NCI-H1694 treated with DMSO at 0.1 percent for 48 hours (cell line): ENCODE measurements at places on chromosomes 1 and 21.

DNA sequence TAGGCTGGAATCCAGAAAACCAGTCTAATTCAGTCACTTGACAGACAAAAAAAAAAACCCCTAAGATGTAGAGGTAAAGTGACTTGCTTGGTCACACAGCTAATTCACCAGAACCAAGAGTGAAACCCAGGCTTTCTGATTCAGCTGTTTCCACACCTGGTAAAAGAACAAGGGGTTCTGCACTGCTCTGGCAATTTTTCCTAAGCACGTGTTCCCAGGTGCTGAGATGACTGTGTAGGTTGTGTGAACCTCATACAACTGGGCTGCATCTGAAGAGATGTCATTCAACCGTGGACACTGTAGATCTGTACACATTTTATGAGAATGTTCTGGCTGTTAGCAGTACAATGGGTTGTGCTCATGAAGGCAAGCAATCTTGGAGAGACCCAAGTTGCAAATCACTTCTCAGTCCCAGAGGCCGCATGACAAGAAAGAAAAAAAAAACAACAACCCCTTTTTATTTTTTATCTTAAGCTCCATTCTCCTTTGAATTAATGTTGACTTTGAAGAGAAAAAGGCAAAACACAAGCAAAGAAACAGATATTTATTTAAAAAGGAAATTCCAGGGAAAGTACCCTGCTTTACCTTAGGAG lies 95.4 kb downstream of the INTS7 start:
- no peak for DNase-seq

DNA sequence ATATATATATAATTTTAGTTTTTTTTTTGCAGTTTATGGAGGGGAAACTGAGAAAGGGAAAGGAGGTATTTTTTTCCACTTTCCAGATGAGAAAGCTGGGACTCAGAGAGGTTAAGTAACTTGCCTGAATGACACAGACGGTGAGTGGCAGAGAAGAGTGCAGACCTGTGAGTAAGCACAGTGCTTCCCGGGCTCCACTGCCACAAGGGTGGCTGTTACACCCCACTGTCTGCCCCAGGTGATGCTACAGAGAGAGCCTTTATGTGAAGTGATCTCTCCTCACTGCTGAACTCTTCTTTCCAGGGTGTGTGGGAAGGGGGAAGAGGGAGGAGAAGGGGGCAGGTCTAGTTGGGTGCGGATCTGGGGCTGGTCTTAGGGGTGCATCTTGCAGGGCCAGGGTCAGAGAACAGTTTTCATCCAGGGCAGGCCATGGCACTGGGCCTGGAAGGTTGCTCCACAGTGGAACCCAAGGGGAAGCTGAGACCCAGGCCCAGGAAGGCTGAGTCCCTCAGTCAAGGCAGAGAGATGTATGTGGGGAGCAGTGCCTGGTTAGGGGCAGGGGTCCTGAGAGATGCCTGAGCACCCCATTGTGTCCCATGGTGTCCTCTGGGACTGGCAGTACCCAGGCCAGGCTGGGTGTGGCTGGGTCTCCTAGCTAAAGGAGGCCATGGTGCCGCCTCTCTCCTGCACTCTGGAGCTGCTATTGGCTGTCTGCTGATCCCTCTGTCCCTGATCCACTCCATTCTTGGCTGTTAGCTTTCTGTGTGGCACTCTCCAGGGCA lies 357.5 kb downstream of the PTPRU start:
- no peak for DNase-seq

DNA sequence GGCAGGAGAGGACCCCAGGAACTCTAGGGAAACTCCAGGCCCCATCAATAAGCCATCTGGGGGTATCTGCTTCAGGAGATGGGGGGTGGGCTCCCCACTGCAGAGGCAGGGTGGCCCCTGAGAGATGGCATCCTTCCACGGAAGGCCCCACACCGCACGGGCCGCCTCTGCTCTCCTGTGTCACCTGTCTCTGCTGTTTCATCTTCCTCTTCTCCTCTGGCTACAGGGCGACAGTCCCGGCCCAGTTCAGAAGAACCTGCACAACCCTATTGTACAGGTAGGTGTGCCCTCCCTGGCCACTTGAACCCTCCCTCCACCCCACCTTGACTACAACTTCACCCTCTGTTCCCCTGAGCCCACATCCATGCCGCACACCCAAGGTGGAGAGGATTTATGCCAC lies 90.2 kb upstream of the TMEM51 start:
- no peak for DNase-seq

- DNase-seq = no peak
Measured at GRCh38 chr1:176837708-176838107, 326.8 kb downstream of the ASTN1 start.

- no peak for DNase-seq
Measured at GRCh38 chr1:171640225-171640624, 12.3 kb downstream of the MYOC start.

GRCh38 chr1:243819438-243819839 lies 30.6 kb downstream of the AKT3 start:
- DNase-seq = no peak

DNA sequence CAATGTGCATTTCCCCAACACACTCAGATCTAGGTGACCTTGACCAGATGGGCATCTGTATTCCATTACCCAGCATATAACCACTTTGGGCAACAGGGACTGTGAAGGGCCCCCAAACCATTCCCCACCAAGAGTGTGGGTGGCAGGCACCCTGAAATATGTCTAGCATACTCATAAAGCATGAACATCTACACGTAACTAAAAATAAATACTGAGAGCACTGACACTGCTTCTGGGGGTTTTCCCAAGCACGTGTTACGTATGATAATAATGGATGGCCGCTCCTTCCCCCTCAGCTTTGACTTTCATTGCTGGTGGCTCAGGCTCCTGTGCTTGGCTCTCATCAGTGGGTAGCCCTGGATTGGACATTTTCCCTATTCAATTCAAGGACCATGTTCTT lies 39.1 kb downstream of the IGSF3 start:
- DNase-seq = no peak

GRCh38 chr1:215891266-215892057 lies 324.4 kb downstream of the KCTD3 start:
- DNase-seq = no peak

DNA sequence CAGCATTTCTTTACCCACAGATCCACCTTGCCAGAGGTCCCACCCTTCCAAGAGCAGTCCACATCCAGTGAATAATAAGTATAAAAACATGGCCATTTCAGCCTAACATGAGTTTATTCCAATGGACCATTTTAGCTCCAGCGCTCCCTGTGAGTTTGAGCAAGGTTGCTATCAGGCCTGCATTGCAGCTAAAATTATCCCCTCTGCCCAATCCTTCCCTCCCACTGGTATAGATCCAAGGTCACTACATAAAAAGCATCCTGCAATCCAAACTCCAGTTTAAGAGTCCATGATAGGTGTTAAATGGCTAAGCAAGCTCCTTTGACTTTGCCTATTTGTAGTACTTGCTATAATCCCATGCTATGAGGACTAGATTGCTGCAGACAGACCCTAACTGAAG lies 35.6 kb downstream of the SLC5A9 start:
- no peak for DNase-seq

DNA sequence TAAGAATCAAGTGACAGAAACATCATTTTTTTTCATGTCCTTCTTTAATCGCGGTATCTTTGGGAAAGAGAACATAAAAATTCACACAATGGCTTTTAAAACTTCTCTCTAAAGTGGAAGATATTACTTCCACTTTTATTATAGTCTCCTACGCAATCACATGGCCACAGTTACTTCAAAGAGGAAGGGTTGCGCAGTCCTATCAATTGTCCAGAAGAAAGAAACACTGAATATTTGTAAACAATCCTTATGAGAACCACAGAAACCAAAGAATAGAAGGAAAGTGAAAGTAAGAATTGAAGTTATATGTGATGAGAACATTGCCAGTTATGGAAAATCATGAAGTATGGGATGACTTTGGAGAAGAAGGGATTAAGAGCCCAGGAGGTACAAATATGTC lies 32.6 kb downstream of the CFH start:
- DNase-seq = no peak

DNA sequence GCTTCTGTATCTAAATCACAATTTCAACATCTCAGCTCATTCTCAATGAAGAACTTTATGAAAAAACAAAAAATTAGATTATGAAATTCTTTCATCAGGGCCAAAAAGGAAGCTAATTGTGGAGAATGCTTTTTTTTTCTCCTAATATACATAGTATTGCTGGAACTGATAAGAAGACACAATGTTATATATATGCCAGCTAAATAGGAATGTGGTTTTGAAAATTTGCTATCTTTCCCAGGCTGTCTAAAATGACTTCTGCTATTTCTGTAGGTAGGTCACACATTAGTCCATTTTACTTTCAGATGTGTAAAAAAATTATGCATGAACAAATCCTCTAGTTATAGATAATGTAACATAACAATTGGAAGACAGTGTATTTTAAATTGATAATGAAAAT lies 732.9 kb downstream of the RWDD3 start:
- DNase-seq = no peak

GRCh38 chr1:41355761-41356160 lies 5.5 kb upstream of the FOXO6 start:
- DNase-seq = no peak

GRCh38 chr1:150021191-150021694 lies 10.7 kb upstream of the OTUD7B start:
- no peak for DNase-seq

GRCh38 chr1:85608851-85609250 lies 28.3 kb downstream of the CCN1 start:
- no peak for DNase-seq

DNA sequence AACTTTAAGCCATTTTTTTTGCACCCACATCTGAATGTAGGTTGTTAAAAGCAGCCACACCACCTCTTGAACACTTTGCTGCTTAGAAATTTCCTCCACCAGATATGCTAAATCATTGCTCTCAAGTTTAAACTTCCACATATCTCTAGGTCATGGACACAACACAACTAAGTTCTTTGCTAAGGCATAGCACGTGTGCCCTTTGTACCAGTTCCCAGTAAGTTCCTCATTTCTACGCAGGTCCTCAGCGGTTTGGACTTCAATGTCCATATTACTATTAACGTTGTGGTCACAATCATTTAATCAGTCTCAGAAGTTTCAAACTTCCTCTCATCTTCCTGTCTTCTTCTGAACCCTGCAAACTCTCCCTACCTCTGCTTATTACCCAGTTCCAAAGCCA lies 661.6 kb upstream of the PKN2 start:
- DNase-seq = no peak

DNA sequence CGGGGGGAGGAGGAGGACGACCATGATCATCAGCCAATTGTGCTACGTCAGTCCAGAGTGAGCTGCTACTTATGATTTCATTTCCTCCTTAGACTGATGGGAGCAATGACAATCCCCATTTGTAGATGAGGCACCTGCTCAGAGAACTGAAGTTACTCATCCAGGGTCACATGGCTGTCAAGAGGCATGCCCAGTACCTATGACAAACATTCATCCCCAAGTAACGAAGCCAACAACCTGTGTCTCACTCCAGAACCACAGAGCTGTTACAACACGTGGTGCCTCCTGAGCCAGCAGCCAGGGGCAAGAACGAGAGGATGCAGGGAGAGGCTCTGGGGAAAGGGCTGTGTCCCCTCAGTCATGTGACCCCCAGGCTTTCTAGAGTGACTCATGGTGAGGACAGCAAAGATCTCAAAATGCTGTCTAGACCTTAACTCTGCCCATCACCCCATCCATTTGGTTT lies 93.6 kb downstream of the SIM2 start:
- no peak for DNase-seq

DNA sequence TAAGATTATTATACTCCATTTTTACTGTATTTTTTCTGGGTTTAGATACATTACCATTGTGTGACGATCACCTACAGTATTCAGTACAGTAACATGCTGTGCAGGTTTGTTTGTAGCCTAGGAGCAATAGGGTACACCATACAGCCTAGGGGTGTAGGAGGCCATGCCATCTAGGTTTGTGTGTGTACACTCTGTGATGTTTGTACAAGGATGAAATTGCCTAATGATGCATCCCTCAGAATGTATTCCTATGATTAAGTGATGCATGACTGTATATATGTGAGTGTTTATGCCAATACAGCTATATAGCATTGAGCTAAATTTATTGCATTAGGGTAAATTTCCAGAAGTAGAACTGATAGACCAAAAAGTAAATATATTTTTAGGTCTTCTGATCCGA lies 23.3 kb downstream of the TUFT1 start:
- DNase-seq = no peak

- no peak for DNase-seq
Measured at GRCh38 chr1:25561421-25562100, 18.2 kb downstream of the LDLRAP1 start.

DNA sequence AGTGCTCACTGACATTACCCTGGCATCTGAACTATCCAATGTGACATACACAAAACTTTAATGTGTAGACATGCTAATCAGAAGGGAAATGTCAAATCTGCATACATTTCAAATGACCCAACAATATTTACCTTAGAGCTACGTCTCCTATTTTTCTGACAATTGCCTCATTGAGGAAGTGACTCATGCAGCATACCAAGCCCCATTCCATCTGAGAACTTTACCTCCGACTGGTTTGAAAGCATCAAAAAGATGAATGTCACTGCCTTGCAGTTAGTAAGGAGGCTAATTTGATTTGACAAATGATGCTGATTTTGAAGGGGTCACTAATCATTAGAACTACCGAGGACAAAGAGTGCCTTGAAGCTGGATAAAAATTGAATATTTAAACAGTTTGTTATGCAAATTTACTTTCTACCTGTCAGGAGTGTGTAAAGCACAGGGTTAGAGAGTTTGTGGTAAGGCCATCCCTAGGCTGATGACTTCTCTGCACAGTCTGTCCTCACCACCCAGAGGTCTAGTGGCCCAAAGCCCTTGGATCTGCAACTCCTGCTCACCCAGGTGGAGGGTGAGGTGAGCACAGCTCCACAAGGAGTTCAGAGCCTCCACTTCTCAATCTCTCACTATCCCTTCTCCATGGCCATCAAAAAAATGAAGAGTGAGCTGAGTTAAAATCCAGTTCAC lies 500.3 kb upstream of the C1orf87 start:
- DNase-seq = no peak

DNA sequence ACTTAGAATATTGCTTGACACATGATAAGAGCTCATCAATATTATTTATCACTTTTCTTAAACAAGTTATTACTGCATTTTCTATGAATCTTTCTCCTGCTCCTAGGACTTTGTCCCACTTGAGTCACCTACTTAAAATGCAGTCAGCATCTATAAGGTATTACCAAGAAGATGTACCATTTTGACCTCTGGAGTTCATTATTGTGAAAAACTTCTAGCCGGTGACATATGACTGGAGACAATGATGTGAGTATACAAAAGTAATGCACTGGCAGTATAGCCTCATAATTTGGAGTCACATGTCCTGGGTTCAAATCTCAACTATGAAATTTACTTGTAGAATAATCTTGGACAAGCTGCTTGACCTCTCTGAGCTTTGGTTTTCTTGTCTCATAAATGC lies 278.5 kb downstream of the PLPP3 start:
- DNase-seq = no peak

GRCh38 chr1:189312499-189312898 lies 1165.2 kb downstream of the BRINP3 start:
- DNase-seq = no peak
